ENCODE measurements at places on chromosomes 12 and 14. TPM values are rescaled to one million over a fixed set of nuclear protein-coding genes. Genes with fewer than 3 reads are reported as not detected.

MMP17 gene
- not detected for total RNA-seq

RBP5 gene
- not detected for total RNA-seq

SPRYD3 gene
- total RNA-seq = 56.5 TPM

ABCD2 gene
- total RNA-seq = 3.1 TPM
